ENCODE measurements at places on chromosomes 4 and X. TPM values are rescaled to one million over a fixed set of nuclear protein-coding genes. Genes with fewer than 3 reads are reported as not detected.

Gene RIBC1
- 0.11 TPM for total RNA-seq

Gene FAM114A1
- 66.5 TPM for total RNA-seq

Gene HOPX
- total RNA-seq, result not detected

Gene TLR1
- 5.5 TPM for total RNA-seq

Gene TMSB15A
- total RNA-seq, result 0.33 TPM

Gene HTATSF1
- 28.4 TPM for total RNA-seq

Gene GPRIN3
- 0.69 TPM for total RNA-seq

Gene ZCCHC18
- total RNA-seq, result 0.98 TPM

Gene IL13RA1
- total RNA-seq, result 117 TPM

Gene GRIA3
- total RNA-seq, result not detected

Gene LRAT
- total RNA-seq, result under 0.01 TPM

Gene ARX
- total RNA-seq, result not detected

Data from dermis lymphatic vessel endothelial cell (primary cell).